Smooth muscle cell of the coronary artery (primary cell): ENCODE measurements at places on chromosomes 13 and 19. TPM values are rescaled to one million over a fixed set of nuclear protein-coding genes. Genes with fewer than 3 reads are reported as not detected.

Gene LYL1
- 8.6 TPM in 1 of 2 replicates, not detected in the other for total RNA-seq

Gene CTXN1
- total RNA-seq = 0.12 and 2.8 TPM in 2 replicates

Gene ZNF728
- 0.12 and 0.23 TPM in 2 replicates for total RNA-seq

Gene CAMSAP3
- under 0.01 TPM in 1 of 2 replicates, not detected in the other for total RNA-seq
